ENCODE measurements at places on chromosomes 6 and 20.

GRCh38 chr20:4817230-4817671, 95.5 kb downstream of the PRND start:
- DNase-seq: no peak

- no peak for DNase-seq
Measured at GRCh38 chr6:37369321-37370201, 15.8 kb downstream of the RNF8 start.

- DNase-seq: no peak
Measured at GRCh38 chr6:79377888-79378348, 143.4 kb upstream of the HMGN3 start.

DNA sequence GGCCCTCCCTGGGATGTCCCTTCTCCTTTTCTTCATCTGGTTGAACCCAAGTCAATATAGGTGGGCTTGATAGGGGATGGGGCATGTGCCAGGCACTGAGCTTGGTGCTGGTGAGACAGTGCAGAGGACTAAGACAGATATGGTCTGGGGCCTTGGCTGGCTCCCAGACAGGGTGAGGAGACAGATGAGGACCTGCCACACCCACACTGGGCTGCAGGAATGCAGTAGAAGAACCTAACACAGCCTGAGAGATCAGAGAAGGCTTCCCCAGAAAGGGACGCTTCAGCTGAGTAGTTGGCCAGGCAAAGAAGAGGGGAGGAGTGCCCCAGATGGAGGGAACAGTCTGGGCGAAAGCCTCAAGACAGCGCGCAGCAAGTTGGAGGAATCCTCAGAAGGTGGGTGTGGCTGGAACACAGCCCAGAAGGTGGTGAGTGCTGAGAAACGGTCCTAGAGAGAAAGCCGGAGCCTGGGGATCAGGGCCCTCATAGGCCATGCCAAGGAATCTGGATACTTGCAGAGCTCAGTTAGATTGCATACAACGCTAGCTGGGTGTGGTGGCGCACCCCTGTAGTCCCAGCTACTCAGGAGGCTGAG, 26.4 kb downstream of the CD40 start:
- DNase-seq: no peak

GRCh38 chr6:3214898-3215297, 12.6 kb downstream of the TUBB2B start:
- no peak for DNase-seq

- no peak for DNase-seq
Measured at GRCh38 chr6:137303441-137303840, 84.3 kb upstream of the IFNGR1 start.

DNA sequence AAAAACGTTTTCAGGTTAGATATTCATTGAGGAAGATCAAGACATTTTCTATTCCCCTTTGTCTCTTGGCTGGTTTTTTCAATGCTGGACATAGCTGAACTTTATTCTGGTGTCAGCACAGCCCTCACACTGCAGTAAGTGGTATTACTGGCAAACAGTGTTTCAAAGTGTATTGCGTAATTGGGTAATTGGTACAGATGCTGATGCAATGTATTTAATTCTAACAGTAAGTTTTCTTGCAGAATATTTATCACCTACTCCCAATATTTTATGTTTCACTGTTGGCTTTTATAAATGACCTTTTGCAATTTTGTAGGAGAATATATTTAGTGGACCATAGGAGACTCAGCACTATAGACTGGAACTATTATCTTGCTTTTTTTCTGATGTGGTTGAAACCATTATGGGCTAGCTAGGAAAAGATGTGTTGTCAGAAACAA, 287.6 kb upstream of the SOX4 start:
- no peak for DNase-seq

- DNase-seq: no peak
Measured at GRCh38 chr6:1786455-1787453, 177.0 kb downstream of the FOXC1 start.

Data from GM12892 (cell line).